ENCODE measurements at places on chromosomes 5 and 9. TPM values are rescaled to one million over a fixed set of nuclear protein-coding genes. Genes with fewer than 3 reads are reported as not detected.
A peak's percentile ranks its signal among the peaks of the same experiment; 100 is the strongest.

EDIL3 gene
- 226 TPM for total RNA-seq

SLC9A3 gene
- total RNA-seq, result 1.0 TPM

CXCL14 gene
- 0.53 TPM for total RNA-seq

CDH12 gene
- not detected for total RNA-seq

FAXDC2 gene
- 3.6 TPM for total RNA-seq

PFN3 gene
- total RNA-seq, result not detected

DNA sequence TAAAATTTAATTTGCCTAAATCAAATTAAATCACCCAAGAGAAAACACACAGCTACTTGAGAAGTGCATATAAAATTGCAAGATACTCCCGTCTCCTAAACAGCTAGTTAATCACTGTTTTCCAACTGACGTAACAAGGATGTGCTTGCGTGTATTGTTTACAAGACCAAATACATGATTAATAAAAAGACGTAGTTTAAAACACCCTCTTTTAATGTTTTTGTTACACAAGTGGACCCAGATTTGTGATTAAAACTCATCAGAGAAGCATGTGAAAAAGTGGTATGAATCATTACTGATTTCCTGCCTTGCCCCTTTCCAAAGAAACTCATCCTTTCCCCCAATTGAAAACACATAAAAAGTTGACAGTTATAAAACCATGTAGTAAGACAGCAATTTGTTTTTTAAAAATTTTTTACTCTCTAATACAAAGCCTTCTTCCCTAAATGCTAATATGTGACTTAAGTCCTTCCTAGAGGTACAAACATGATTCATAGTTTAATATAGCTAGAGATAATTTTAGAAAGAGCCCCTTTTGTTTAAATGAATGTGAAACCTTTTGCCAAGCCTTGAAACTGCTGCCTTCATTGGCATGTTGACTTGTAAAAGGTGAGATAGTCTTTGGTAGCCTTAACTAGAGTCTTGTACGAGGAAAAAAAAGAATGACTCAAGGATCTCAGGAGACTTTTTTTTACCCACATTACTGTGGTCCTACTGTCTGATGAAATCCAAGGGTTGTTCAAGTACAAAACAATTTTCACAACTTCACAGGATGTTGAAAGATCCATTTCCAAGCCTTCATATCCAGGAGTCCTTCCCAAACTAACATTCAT is 61.4 kb upstream of the FST start:
- peak; percentile 97 for DNase-seq

GRCh38 chr9:128152133-128153059 is 3.1 kb downstream of the LCN2 start:
- no peak for DNase-seq

DNA sequence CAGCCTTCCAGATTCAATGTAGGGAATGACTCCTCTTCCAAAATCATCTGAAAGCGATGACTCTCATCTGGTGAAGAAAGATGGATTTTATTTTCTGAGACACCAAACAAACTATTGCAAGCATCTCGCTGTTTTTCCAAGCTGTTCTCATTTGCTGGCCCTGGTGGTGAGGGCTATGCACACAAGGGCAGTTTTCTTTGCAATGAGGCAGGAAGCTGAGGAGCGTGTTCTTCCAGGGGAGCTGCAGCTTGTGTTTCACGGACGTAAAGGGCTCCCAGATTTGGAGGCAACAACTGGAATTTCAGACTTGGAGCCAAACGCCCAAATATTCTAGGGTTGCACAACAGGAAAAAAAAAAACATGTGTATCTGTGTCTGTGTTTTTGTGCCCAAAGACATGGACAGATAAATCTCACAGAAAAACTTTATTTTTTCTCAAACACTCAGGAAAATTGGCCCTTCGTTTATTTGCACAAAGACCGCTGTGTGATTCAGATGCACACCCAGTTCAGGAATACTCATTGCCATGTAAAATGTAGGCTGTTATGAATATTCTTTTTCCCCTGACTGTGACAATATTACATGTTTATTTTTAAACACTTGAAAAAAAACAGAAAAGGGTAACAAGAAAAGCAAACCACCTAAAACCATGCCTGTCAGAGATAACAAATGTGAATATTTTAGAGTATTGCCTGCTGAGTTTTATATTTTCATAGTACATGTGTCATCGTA is 151.3 kb downstream of the GAS1 start:
- DNase-seq, result peak; percentile 60

DNA sequence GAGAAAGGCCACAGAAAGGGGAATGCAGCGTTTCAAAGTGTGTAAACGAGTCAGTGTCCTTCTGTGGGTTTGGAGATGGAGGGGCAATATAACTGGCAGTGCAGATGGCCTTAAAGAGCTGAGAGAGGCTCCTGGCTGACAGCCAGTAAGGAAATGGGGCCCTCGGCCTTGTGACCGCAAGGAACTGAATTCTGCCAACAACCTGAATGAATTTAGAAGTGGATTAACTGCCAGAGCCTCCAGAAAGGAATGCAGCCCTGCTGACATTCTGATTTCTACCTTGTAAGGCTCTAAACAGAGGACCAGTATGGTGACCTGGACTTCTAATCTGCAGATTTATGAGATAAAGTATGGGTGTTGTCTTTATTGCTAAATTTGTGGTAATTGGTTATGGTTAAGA is 17.5 kb upstream of the NREP start:
- peak; percentile 89 for DNase-seq

- no peak for DNase-seq
Observed at GRCh38 chr5:133035224-133035623, 8.9 kb upstream of the ZCCHC10 start.

DNA sequence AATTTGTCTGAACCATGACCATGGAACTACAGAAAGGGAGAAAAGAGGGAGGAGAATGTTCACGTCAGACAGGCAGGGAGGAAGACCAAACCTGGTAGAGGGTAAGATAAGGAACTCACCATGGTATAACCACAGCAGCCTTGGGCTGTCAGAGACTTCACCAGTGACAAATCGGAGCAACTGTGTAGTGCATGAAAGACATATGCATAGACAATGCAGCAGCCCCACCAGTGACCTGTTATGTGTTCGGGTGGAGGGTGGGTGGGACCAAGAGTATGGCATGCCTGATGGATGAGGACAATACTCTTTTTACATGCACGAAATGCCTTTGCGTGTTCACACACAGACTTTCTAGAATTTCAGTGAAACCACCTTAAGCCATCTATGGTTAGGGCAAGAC is 221.8 kb upstream of the RASEF start:
- no peak for DNase-seq

DNA sequence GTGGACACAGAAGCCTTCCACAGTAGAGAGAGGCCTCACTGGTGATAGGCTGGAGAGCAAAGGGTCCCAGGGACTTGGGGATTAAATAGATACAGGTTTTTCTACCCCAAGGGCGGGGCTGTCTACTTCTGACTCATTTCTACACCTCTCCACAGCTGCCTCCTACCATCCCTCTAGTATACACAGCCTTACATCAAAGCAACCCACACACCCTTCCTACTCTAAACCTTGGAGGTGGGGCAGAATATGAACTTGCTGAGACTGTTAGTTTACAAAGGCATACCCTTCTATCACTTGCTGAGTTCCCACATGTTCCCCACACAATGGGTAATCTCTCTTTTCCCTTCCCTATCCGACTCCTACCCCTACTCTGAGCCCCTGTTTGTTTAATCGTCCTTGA is 19.9 kb upstream of the PCA3 start:
- no peak for DNase-seq

DNA sequence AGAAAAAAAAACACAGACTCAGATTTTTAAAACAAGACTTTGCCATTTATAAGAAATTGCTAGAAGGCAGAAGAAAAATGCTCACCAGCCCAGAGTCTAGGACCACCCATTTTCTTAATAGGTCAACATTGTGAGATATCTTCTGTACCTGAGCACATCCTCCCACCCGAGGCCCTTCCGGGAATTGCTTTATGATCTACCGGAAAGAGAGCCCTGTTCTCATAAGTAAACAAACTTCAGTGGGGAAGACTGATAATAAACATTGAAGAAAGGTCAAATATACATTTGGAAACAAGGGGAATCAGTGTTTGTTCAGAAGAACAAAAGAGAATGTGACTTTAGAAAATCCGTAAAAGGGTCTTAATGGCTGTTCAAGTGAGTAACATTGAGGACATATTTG is 44.4 kb downstream of the PRKACG start:
- no peak for DNase-seq

DNA sequence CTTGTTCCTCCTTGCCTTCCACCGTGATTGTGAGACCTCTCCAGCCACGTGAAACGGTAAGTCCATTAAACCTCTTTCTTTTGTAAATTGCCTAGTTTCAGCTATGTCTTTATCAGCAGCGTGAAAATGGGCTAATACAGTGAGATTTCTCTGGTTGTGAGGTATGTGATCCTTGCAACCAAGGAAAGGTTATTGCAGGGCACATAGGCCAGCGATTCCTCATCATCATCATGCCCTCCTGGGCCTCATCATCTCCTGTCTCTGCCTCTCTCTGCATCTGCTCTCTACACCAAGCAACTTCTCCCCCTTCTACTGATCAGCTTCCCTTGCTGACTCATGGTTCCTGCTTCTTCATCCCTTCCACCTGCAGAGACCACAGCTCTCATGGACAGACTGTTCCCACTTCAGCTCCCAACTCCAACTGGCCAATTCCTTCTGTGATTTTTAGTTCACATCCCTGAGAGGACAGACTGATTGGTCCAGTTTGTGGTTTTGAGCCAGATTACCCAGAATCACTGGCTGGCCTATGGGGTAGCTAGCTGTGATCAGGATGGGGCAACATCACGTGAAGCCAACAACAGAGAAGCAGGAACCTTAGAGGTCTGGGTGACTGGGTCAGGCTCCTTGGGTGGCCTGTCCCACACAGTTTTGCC is 53.1 kb downstream of the LIX1 start:
- no peak for DNase-seq

- DNase-seq, result peak; percentile 54
Observed at GRCh38 chr5:113271745-113272454, 162.9 kb downstream of the TSSK1B start.

DNA sequence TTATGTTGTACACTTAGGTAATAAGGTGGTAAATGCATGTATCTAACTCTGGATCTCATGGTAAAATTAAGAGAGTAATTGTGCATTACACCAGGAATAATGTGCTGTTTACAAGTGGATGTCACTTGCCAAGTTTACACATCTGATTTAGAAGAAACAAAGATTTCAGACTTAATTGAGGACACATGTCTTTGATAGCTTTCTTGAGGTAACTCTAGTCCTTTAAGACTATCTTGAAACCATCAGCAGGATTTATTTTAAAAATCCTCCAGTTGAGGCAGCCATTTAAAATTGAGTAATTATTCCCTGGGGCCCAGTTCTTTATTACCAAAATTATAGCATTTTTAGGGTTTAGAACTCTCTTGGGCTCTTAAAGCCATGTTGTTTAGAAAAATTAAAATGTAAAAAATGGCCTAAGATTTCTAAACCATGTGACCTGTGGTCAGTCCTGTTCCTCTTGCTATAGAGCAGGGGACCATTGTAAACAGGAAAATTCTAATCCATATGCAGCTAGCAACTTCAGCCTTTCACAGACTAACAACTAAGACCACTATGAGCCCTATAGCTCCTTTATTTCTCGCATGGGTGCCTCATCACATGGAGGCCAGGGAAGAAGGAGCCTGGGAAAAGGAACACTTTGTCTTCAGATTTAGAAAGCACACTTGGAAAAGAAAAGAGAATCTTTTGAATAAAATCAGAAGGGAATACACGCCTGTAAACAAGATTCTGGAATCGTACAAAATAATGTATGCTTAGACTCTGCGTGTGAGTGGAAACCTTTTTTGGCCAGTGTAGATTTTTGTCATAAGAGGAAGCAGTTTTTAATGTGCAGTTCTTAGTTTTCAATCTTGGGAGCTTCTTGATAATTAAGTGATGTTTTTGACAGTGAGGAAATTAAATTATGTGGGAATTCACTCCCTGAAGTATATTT is 71.2 kb downstream of the ZSWIM6 start:
- DNase-seq, result no peak

All from astrocyte (in vitro differentiated cells and primary cell).